ENCODE measurements at places on chromosomes 4 and X.

- no peak for DNase-seq
These were observed 36.9 kb downstream of the LAMTOR3 start for GRCh38 chr4:99857307-99857706.

DNA sequence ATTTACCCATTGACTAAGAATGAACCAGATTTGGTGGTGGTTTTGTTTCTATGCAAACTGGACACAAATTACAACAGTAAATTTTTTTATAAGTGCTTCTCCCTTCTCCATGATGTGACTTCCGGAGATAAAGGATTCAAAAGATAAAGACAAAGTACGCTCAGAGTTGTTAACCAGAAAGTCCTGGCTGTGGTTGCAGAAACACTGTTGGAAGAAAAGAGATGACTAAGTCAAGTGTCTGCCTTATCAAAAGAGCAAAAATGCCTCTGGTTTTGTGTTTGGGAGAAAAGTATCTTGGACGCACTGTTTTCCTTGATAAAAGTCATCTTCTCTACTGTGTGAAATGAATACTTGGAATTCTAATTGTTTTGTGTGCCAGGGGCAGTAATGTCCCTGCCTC is 213.4 kb downstream of the GC start:
- no peak for DNase-seq

DNA sequence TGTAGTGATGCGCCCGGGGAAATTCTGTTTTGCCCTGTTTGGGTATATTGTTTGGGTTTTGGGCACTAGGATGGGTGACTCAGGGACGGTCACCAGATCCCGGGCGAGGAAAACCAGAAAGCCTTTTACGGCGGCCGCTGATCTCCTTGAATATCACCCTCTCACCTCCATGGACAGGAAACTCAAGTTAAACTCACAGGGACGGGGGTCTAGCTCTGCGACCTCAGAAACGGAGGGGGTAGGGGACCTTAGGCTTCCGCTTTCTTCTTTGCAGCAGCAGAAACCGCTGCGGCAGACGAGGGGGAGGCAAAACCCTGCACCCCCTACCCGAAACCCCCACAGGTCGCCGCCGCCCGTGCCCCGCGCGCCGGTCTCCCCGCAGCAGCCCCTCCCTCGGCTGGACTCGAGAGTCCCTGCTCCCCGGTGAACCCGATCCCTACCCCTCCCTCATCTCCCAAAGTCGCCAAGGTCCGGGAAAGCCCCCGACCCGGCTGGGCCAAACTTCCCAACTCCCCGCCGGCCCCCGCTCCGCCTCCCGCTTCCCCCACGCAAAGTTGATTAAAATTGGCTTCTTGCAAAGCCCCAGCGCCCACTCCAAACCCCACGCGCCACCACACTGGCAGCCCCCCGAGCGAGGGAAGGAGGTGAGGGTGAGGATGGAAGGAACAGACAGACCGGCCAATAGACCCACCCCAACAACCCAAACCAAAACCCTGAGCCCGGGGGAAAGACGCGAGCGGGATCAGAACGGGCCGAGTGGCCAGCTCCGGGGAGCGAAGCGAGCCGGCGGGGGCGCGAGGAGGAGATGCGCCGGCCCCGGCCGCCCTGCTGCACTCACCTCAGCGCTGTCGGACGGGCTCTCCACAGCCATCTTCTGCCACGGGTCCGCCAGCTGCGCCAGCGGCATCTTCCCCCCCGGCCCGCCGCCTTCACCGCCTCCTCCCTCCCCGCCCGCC is 705 bp downstream of the RPS6KA3 start:
- DNase-seq: no peak

- DNase-seq: no peak
These were observed 20.4 kb downstream of the ADGRL3 start for GRCh38 chr4:61220556-61220955.

DNA sequence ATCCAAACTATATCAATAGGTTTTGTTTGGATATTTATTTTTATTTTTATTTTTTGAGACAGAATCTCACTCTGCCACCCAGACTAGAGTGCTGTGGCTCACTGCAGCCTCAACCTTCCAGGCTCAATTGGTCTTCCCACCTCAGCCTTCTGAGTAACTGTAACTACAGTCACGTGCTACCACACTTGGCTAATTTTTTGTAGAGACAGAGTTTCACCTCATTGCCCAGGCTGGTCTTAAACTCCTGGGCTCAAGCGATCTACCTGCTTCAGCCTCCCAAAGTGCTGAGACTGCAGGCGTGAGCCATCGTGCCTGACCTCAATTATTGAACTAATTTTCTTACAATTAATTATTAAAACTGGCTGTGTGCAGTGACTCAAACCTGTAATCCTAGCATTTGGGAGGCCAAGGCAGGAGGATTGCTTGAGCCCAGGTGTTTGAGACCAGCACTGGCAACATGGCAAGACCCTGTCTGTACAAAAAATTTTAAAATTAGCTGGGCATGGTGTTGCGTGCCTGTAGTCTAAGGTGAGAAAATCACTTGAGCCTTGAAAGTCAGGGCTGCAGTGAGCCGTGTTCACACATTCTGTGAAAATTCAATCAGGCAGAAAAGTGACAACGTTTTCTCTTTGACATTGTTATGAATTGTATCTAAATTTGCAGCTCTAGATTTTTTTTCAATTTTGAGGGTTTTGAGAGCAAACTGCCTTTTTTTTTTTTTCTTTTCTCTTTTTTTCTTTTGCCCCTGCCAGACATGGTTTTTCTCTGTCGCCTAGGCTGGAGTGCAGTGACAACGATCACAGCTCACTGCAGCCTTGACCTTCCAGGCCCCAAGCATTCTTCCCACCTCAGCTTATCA is 66.0 kb downstream of the UBE2K start:
- DNase-seq: no peak

- DNase-seq: no peak
These were observed 181.5 kb downstream of the GC start for GRCh38 chr4:71602289-71602900.

GRCh38 chrX:136781180-136781797 is 557 bp upstream of the ARHGEF6 start:
- no peak for DNase-seq

DNA sequence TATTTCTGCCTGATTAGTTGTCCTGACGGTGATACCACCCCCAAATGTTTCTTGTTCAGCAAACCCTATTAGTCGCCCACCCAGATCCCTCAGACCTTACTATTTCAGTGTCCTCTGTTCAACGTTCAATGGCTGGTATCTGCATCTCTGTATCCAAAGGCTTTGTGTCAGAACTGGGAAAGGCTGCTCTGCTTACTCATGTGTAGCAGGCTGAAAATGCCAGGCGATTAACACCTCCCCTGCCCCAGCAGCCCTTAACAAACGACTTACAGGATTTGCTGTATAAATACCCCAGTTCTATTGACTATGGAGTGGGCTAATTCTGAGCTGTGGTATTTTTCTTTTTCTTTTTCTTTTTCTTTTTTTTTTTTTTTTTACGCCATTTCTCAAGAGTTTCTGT is 415.0 kb downstream of the ZNF674 start:
- DNase-seq: no peak

GRCh38 chr4:163816494-163816893 is 322.0 kb downstream of the TMA16 start:
- DNase-seq: no peak

All from NCI-H510A treated with DMSO at 0.1 percent for 48 hours (cell line).